Cortex of kidney (tissue), 1 donor: ENCODE measurements at places on chromosomes 7 and 10.

DNA sequence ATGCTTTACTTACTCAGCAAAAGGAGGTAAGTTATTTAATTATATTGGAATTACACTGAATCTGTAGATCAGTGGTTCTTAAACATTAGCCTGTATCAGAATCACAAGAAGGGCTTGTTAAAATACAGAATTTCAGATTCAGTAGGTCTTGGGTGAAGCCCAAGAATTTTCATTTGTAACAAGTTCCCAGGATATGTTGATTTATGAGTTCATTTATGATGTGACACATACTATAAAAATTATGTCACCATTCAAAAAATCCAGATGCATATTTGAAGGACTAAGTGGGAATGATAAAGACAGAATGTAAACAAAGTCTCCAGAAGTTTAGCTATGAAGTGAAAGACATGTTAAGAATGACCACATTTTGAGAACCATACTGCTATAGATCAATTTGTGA, 52.3 kb downstream of the HECTD2 start:
- DNase-seq, result no peak

DNA sequence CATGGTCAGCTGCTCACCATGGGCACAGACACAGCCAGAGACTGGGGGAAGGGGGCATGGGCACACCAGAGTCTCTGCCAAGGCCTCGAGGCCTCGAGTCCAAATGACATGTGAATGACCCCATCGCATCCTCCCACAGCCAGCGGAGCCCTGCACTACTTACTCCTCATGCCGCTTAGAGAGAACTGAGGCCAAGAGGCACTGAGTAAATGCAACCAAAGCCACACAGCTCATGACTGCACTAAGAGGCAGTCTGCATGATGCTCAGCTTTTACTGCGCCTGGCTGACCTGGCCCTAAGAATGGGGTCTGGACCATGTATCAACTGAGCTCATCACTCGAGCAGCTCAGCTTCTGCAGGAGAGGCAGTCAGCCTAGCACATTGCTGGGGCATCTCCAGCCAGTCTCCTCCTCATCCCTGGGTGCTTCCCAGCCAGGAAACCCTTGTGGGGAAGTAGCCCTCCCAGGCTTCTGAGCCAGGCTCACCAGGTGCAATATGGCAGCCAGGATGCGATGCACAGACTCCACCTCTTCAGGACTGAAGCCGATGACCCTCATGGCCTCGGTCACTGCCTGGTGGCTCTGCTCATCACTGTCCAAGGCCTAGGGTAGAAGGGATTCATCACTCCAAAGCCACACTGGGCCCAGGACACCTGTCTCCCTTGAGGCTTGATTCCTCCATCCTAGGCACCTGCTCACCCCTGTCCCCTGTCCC, 7.5 kb downstream of the MYO1G start:
- no peak for DNase-seq

DNA sequence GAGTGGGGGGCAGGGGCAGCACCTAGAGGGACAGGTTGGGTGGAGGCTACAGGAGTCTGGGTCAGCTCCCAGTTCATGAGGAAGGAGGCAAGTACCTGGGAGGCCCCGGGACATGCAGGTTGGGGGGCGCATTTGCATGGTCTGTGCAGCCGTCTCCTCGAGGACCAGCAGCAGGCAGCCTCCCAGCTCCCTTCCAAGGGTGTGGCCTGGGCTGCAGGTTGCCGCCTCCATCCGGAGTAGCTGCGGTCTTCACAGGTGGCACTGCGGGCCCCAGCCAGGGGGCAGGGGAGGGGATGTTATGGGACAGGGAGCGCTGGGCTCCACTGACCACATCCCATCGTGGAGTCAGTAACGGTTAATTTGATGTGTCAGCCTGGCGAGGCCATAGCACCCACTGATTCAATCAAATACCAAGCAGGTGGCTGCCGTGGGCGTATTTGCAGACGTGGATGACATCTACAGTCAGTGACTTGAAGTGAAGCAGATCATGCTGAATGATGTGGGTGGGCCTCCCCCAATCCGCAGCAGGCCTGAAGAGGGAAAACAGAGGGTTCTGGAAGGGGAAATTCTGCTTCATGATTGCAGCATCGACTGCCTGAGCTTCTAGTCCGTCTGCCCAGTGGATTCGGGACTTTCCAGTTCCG, 81.6 kb downstream of the PRKAG2 start:
- no peak for DNase-seq

DNA sequence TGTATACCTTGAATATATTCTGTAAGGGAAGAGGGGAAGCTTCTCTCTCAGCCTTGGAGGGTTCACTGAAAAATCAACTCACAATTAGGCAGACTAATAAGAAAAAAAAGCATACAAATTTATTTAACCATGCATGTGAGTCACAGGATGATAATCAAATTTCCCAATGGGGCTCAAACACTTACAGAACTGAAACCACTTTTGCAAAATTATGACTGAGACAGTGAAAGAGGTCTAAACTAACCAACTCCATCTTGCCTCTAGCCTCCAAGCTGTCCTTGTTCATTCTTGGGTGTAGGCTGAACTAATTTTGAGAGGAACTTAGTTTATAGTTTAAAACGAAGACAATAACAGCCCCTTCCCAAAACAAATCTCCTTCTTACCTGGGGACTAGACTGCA, 618.3 kb upstream of the AUTS2 start:
- DNase-seq, result no peak

GRCh38 chr10:73340121-73340520, 18.5 kb downstream of the CFAP70 start:
- DNase-seq, result no peak

- DNase-seq, result no peak
Measured at GRCh38 chr10:605632-606325, 83.7 kb downstream of the DIP2C start.
